NCI-H2029 treated with DMSO at 0.1 percent for 48 hours (cell line): ENCODE measurements at places on chromosomes 5 and 9.

GRCh38 chr5:171323806-171324632 is 15.0 kb downstream of the TLX3 start:
- DNase-seq = no peak

- no peak for DNase-seq
Observed at GRCh38 chr9:98275159-98275558, 19.7 kb upstream of the TBC1D2 start.

DNA sequence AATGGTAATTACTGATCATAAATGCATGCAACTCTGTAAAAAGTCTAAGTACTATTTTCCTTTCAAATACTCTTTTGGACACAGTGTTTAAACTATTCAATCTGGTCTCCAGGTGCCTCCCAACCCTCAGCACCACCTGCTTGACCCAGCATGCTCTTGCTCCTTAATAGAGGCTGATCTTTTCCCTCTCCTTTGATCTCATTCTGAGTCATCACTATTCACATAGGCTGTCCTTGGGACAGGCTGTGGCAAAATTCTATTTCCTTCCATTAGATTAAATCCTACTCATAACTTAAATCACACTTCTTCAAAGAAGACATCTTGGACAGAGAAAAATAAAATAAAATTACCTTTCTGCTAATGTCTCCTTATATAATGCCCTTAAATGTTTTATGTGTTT is 199.4 kb upstream of the ST8SIA4 start:
- no peak for DNase-seq

- no peak for DNase-seq
Observed at GRCh38 chr5:132504746-132505145, 14.2 kb upstream of the IRF1 start.

DNA sequence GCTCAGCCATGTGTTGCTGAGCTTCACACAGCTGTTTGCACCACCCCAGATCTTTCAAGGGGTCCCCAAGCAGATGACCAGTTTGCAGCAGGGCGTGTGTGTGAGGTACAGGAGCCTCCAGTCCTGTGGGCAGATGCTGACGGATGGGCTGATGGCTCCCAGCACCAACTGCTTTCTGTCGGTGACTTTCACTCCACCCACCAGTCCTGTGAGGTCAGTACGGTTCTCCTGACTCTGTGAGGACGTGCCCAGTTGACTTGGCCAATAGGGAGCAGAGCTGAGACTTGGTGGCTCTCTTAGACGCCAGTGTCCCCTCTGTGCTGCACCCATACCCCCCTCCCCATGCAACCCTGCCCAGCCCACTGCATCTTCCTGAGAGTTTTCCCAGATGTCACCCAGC is 19.7 kb downstream of the COL5A1 start:
- no peak for DNase-seq
